ENCODE measurements at places on chromosomes 12 and 14.
A peak's percentile ranks its signal among the peaks of the same experiment; 100 is the strongest.

DNA sequence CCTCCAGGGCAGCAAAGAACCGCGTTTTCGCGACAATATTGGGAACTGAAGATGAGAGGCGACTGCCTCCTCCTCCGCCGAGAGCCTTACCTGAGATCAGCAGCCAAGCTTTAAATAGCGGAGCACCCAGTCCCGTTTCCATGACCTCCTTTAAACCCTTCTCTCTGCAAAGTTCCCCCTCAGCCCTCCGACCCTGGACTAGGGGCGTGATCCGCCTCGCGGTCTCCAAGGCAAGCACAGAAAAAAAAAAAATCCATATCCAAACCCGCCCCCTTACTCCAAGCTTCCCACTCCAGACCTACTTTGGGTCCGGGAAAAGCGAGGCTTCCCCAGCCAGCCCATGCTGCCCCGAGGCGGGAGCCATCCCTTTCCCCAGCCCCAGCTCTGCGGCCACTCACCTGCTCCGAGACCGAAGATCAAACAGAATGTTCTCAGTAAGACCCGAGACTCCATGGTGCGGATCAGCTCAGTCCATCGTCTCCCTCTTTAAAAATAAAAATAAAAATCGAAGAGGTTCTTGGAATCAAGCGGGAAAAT is 630 bp downstream of the NELL2 start:
- DNase-seq, result peak; percentile 16

DNA sequence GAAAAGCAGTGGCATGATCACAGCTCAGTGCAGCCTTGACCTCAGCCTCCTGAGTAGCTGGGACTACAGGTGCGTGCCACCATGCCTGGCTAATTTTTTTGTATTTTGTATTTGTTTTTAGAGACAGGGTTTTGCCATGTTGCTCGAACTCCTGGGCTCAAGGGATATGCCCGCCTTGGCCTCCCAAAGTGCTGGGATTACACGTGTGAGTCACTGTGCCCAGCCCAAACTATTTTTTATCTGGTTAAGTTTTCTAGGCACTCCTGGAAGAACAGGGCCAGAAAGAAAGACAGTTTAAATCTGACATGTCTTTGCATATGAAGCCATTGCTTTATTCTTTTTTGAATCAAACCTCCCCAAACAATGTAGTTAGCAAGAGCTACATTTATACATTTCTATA is 27.5 kb upstream of the PTGR2 start:
- no peak for DNase-seq

- no peak for DNase-seq
Measured at GRCh38 chr14:105153331-105153731, 15.2 kb downstream of the JAG2 start.

GRCh38 chr12:54991991-54992375 is 7.4 kb upstream of the TESPA1 start:
- DNase-seq, result no peak

GRCh38 chr12:48978741-48979601 is 849 bp downstream of the WNT1 start:
- DNase-seq, result no peak

- no peak for DNase-seq
Measured at GRCh38 chr12:105040476-105040875, 43.8 kb downstream of the ALDH1L2 start.

- DNase-seq, result peak; percentile 85
Measured at GRCh38 chr14:100065942-100066574, 836 bp downstream of the EVL start.

DNA sequence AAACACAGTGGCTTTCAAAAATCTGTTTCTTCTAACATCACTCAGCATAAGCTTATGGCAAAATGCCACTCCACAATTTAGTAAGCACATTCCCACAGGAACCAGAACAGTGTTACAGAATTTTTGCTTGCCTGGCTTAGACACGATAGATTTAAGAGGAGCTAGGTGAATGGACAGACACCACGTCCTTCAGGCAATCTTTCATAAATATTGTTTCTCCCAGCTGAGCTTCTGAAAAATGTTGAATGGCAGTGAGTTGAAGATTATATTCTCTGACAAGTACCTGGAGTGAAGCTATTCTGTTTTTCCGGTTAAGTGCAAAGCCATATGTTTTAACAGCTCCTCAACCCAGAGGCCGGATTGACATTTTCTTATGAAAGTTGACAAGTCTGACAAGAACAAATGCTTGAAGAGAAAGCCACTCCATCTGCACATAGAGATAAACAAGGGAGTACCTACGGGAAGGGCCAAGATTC is 102.0 kb downstream of the FSCB start:
- DNase-seq, result no peak

GRCh38 chr12:57761391-57761998 is 5.4 kb downstream of the CYP27B1 start:
- DNase-seq, result no peak

DNA sequence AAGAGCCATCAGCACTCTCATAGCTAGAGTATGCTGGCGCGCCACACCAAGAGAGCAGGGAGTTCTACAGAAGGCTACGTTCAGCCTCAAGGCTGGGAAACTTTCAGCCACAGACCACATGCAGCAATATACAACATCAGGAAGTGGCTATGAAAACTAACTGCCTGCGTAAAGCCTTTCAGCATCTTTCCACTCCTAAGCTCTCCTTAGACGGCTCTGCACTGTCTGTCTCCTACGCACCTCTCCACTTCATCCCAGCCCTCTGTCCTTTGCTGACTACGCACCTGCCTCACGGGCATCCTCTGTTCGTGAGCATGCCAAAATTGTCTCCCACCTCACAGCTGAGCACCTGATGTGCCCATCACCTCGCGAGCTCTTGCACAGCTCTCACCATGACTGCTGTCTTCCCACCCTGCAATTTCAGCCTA is 9.7 kb downstream of the MPHOSPH9 start:
- peak; percentile 62 for DNase-seq

- DNase-seq, result no peak
Measured at GRCh38 chr14:91331721-91332120, 85.9 kb downstream of the CCDC88C start.

DNA sequence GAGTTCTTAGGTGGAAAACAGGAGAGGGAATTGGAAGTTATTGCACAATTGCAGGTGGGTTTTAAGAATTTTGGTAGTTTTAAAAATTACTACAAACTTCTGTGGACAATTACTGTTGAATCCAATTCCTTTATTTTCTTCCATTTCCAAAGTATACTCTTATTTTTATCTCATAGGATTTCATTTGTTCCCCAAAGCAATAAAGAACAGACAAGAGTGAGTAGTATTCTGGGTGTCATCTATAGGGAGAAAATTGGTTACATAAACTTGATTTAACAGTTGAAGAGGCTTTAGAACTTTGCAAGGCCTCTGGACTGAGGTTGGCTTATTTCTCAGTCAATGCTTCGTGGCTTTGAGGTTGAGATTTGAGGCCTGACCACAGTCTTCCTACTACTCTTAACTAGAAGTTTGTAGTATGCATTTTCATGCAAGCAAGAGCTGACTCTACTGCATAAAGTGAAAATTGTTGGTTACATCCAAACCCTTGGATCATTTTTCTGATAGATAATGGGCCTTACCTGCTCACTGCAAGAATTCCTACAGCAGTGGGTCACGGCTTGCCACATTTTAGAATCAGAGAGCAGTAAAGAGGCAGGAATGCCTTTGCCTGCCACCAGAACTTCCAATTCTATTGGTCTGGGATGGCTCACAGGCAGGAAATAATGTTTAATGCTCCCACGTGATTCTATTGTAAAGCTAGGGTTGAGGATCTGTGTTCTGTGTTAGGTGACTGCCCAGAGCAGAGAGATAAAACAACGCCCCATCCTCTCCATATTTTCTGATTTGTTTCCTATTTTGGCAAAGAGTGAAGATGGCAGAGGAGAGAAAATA is 270.5 kb downstream of the TTC6 start:
- no peak for DNase-seq

DNA sequence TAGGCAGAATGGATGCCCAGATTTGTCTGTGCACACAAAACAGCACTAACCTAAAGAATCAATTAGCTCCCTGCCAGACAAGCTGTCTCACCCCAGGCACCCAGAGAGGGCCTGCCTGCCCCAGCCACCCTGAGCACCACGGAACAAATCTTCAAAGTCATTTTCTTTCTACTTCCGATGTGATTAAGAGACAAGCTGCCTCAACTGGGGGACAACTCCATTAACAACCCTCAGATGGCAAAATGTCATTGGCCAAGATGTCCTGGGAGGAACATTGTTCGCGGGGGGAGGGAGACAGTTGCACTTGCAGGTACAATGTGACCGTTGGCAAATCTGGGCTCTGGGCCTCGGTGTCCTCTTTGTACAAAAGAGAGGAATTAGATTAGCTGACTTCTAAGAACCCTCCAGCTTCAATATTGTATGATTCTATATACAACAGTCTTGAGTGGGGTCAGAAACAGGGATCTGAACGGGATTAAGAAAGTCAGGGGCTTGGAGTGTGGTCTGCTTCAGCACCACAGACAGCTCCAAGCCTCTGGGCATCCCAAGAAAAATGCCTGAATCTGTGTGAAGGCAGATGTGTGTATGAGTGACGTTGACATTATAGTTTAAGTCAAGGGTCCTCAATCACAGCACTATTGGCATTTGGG is 42.8 kb upstream of the CMKLR1 start:
- DNase-seq, result no peak

GRCh38 chr12:5096241-5096924 is 52.7 kb downstream of the KCNA5 start:
- DNase-seq, result no peak

DNA sequence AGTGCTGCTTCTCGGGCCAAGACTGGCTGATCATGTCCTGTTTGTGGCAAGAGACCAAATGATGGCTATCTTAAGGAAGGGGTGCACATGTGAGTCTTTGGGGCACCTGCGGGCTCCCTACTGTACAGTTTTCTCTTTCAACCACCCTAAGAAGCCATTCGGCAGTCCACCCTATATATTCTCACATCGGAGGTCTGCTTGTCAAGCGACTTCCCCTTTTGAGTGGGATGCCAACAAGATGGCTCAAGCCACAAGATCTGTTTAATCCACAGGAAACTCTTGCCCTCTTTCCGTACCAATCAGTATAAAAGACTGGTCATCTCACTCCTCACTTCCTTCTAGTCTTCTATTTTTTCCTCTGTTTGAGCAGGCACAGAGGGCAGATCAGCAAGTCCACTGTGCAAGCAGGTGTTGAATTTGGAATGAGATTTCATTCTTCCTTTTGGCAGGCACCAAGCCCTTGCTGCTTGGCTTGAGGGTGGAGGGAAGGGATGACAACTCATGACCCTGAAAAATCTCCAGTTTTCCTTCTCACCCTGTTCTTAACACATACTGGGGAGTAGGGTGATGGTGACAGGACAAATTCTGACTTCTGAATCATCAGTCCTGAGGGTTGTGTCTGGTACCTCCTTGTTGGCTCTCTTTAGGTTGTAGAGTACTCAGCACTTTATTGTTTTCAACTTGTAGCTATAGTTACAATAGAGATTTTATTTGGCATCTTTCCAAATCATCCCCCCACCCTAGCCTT is 17.6 kb downstream of the LACRT start:
- no peak for DNase-seq

DNA sequence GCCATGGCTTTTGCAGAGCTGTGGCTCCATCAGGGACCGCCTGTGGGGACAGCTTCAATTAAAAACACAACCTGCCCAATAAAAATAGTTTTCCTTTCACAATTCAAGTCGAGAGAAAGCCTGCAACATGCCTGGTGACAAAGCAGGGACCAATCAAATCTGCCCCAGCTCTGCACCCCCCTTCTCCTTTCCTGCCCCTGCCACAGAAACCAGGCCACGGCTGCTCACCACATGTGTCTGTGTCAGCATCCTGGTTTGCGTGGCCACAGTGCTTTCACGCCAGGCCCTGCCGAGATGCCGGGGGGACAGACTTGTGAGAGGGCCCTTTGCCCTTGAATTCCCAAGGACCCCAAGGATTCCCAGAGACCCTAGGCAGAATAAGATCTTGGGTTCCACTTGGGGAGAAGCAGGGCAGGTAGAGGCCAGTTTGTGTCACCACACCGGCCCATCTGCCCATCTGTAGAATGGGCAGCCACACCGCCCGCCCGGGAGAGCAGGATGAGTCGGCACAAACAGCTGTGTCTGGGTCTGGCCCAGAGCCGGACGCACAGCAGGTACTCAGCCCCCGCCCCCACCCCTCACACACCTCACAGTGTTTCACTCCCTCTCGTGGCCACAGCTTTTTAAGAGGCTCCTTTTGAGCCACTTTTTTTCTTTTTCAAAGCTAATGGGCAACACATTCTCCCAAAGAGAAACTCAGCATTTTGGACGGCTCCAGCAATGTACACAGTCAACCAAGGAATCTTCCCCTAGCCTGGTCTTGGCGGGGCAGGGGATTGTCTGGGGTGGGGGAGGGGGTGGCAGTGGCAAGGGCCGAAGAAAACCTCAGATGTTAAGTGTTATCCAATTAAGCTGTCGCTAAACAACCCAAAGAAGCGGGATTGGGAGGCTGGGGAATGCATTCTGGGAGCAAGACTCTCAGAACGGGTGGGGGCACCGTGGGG is 41.5 kb downstream of the BCL11B start:
- peak; percentile 91 for DNase-seq

- no peak for DNase-seq
Measured at GRCh38 chr12:123354600-123354999, 10.0 kb downstream of the SBNO1 start.

- DNase-seq, result no peak
Measured at GRCh38 chr12:53123578-53124351, 20.5 kb downstream of the SOAT2 start.

DNA sequence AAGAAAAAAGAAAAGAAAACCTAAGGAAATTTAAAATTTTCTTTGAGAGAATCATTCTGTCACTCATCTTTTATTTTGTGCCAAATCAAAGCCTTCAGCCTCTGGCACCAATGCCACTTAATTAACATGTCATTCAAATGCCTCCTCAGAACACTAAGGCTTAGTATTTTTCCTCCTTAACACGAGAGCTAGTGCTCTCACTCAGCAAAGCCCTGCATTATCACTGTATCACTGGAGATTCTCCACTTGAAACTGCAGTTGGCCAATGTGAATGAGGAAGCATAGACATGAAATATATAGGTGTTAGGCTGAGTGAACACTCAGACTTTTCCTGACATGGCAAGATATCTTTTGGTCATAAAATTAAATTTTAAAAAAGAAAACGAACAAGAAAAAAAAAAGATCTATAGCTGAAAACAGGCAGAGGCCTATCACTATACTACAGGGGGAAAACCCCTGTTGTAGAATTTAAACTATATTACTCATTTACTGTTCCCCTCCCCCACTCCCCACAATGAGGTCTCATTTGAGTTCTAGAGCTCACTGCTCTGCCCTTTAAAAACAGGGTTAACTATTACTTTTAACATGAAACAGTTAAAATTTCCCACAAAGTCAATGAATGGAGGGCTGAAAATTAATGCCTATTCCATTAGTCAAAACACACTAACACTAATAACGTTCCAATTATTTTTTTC is 5.1 kb downstream of the MBIP start:
- DNase-seq, result no peak
